Activated naive CD4-positive, alpha-beta T cell treated with anti-CD3 and anti-CD28 coated beads, Interleukin-2, amount 10 ng/mL, durations not matched to agents 5 hours and 36 hours (primary cell): ENCODE measurements at places on chromosomes 7 and 10. TPM values are rescaled to one million over a fixed set of nuclear protein-coding genes. Genes with fewer than 3 reads are reported as not detected.

Gene AOAH
- total RNA-seq, result 6.2 TPM

Gene NRCAM
- not detected for total RNA-seq

Gene CDNF
- 1.8 TPM for total RNA-seq

Gene ACSM6
- not detected for total RNA-seq

Gene AGMO
- total RNA-seq, result not detected

Gene MYH16
- not detected for total RNA-seq

Gene MYL10
- total RNA-seq, result not detected

Gene OPN4
- total RNA-seq, result not detected

Gene FGFBP3
- total RNA-seq, result 1.6 TPM

Gene TAS2R4
- total RNA-seq, result 0.70 TPM

Gene TMEM168
- total RNA-seq, result 15.7 TPM

Gene PAPOLB
- not detected for total RNA-seq

Gene HMX2
- not detected for total RNA-seq

Gene MKRN1
- total RNA-seq, result 107 TPM

Gene GPR15LG
- not detected for total RNA-seq

Gene C7orf33
- total RNA-seq, result not detected

Gene CCNJ
- total RNA-seq, result 4.3 TPM

Gene DOCK4
- 0.28 TPM for total RNA-seq

Gene MXI1
- total RNA-seq, result 35.3 TPM

Gene URGCP
- 25.6 TPM for total RNA-seq

Gene PDE6C
- total RNA-seq, result not detected

Gene CYP26C1
- total RNA-seq, result 0.05 TPM

Gene UPK3BL1
- 16.3 TPM for total RNA-seq

Gene KAZALD1
- 0.96 TPM for total RNA-seq

Gene CNNM1
- 1.0 TPM for total RNA-seq

Gene FFAR4
- total RNA-seq, result not detected

Gene FAM20C
- total RNA-seq, result 1.2 TPM

Gene MRLN
- total RNA-seq, result not detected

Gene CYP3A5
- total RNA-seq, result not detected

Gene IFIT1B
- not detected for total RNA-seq

Gene EBLN1
- not detected for total RNA-seq

Gene CLRN3
- total RNA-seq, result not detected

Gene OPN1SW
- total RNA-seq, result not detected

Gene HGF
- not detected for total RNA-seq

Gene RAMP3
- not detected for total RNA-seq

Gene SPACDR
- 3.9 TPM for total RNA-seq

Gene TDRD1
- total RNA-seq, result 0.55 TPM

Gene COBL
- total RNA-seq, result not detected

Gene C10orf105
- total RNA-seq, result 0.55 TPM

Gene TRIM50
- not detected for total RNA-seq

Gene CFAP70
- 0.71 TPM for total RNA-seq

Gene LIPN
- total RNA-seq, result not detected

Gene RNLS
- total RNA-seq, result 1.5 TPM

Gene CAPZA2
- 127 TPM for total RNA-seq

Gene CLIP2
- 1.2 TPM for total RNA-seq

Gene PLEKHS1
- not detected for total RNA-seq

Gene TPST1
- total RNA-seq, result 2.8 TPM

Gene UCMA
- total RNA-seq, result not detected

Gene GRM3
- total RNA-seq, result not detected

Gene MRC1
- not detected for total RNA-seq

Gene HKDC1
- total RNA-seq, result 6.9 TPM

Gene CHST12
- total RNA-seq, result 23.1 TPM

Gene RADIL
- 0.39 TPM for total RNA-seq

Gene GPR141
- total RNA-seq, result not detected

Gene SCIN
- not detected for total RNA-seq

Gene HMX3
- not detected for total RNA-seq
